ENCODE measurements at places on chromosomes 13 and 19. TPM values are rescaled to one million over a fixed set of nuclear protein-coding genes. Genes with fewer than 3 reads are reported as not detected.

DNA sequence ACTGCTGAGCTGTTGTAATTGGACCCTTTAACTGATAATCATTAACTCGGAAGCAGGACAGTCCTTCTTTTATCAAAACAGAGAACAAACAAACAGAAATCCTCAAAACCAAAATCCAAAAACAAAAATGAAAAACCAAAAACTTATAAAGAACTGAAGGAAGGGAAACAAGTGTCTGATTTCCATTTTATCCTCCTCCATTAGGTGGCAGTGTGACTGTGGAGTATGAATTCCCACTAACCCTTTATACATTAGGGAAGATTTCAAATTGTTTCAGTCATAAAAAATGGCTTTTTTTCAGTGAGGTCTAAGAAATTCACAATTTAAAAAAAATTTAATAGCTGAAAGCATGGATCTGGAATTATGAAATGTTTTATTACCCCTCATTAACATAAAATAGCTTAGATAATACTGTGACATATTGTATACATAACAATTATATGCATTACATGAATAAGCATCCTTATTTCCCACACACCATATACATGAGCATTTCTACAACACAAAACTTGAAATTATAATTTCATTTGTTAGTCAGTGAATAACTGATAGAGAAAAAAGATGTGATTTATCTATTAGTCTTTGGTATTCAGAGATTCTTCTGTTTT lies 1074.3 kb upstream of the PCDH9 start:
- H3K27me3 ChIP-seq, result no peaks in the 10 kb centered on the region
- H3K36me3 ChIP-seq, result no peaks in the 10 kb centered on the region
- H3K4me1 ChIP-seq, result no peaks in the 10 kb centered on the region
- no peak for DNase-seq

DNA sequence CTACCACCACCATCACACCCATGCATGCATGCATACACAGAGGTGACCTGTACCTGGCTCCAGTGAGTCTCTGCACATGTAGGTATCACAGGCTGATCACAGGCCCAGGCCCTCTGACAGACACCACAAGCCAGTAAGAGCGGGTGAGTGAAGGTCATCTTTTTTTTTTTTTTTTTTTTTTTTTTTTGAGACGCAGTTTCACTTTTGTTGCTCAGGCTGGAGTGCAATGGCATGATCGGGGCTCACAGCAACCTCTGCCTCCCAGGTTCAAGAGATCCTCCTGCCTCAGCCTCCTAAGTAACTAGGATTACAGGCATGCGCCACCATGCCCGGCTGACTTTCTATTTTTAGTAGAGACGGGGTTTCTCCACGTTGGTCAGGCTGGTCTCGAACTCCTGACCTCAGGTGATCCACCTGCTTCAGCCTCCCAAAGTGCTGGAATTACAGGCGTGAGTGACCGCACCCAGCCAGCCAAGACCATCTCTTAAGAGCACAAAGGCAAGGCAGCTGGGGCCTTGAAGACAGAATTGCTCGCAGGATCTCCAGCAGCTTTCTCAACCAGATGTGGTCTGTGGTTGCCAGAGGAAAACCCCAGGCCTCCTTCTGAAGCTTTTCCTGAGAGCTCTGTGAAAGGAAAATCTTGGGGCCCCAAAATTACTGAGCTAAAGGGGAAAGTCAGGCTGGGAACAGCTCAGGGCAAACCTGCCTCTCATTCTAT lies 3.2 kb upstream of the NKG7 start:
- H3K4me3 ChIP-seq, result no peak overlapping the region
- H3K27me3 ChIP-seq, result no peaks in the 10 kb centered on the region
- no peak overlapping the region for H3K27ac ChIP-seq

Gene GRIK5
- total RNA-seq, result under 0.01 TPM

Gene BEST2
- not detected for total RNA-seq

- no peaks in the 10 kb centered on the region for H3K36me3 ChIP-seq
- no peak overlapping the region for H3K4me3 ChIP-seq
- no peaks in the 10 kb centered on the region for H3K4me1 ChIP-seq
- DNase-seq, result no peak
Observed at GRCh38 chr13:89577301-89577700, 1770.2 kb upstream of the MIR17HG start.

DNA sequence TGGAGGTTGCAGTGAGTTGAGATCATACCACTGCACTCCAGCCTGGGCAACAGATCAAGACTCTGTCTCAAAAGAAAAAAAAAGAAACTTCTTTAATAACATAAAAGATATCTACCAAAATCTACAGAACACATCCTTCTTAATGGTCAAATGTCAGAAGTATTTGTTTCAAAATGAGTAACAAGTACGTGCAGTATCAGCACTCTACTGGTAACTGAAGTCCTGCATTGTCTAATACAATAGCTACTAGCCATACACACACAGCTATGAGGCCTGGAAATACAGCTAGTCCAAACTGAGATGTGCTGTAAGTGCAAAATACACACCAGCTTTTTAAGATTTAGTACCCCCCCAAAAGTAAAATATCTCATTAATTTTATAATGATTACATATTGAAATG lies 88.1 kb downstream of the TSC22D1 start:
- H3K36me3 ChIP-seq, result peaks cover 3% of the 10 kb centered on the region
- no peak overlapping the region for H3K4me3 ChIP-seq
- H3K27me3 ChIP-seq, result no peaks in the 10 kb centered on the region
